Activated naive CD4-positive, alpha-beta T cell treated with anti-CD3 and anti-CD28 coated beads, Interleukin-2, amount 50 U/mL, for 16 hours (primary cell): ENCODE measurements at places on chromosomes 1 and 21.

- DNase-seq = no peak
Observed at GRCh38 chr1:213649373-213649772, 338.4 kb upstream of the PROX1 start.

GRCh38 chr1:116850436-116850835 lies 59.3 kb upstream of the PTGFRN start:
- DNase-seq = no peak

- no peak for DNase-seq
Observed at GRCh38 chr21:38968887-38969543, 163.3 kb downstream of the ETS2 start.

DNA sequence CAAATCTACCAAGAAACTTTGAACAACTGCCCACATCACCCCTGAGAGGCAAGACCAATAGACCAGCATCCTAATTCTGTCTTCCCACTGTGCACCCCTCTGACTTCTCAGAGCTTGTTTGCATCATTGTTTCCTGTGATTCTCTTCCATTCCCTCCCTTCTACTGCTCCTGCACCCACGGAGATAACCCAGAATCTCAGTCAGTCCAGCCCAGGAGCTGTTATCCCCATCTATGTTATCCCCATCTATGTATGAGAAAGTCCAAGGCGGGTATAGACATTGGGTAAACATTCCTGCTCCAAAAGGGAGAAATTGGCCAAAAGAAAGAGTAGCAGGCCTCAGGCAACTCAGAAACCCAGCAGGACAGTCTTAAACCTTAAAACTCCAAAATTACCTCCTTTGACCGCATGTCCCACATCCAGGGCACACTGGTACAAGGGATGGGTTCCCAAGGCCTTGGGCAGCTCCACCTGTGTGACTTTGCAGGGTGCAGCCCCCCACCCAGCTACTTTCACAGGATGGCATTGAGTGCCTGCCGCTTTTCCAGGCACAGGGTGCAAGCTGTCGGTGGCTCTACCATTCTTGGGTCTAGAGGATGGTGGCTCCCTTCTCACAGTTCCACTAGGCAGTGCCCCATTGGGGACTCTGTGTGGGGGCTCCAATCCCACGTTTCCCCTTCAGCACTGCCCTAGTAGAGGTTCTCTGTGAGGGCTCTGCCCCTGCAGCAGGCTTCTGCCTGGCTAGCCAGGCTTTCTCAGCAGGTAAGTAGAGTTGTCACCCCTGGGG lies 414.8 kb downstream of the NPHP4 start:
- DNase-seq = no peak

DNA sequence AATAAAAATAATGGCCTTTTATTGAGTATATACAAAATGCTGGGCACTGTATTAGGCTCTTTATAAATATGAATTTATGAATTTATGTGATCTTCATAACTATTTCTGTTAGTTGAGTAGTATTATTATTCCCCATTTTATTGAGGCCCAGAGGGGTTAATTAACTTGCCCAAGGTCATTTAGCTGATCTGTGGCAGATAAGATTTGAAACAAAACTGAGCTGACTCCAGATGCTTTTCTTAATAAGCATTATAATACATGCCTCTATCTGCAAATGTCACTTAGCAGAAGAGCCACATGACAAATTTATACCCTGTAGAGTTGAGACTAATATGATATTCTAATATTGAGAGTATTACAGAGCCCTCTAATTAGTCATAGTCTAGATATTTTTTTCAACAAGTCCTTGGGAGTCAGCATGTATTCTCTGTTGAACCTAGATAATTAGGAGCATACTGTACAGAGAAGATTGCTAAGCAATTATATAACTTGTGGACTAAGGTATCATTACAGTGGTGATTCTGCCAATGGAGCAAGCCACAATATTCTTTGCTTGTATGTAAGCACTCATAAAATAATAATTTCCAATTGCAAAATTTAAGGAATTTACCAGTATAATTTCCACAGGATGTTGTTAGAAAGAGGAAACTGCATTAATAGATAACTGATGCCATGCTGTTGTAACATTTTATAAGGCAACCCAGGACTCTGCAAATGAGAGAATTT lies 112.0 kb downstream of the LRRC40 start:
- DNase-seq = no peak

GRCh38 chr1:32818804-32819541 lies 1.5 kb downstream of the S100PBP start:
- no peak for DNase-seq

- DNase-seq = peak; percentile 94
Observed at GRCh38 chr1:7704214-7705047, 66.7 kb upstream of the VAMP3 start.

DNA sequence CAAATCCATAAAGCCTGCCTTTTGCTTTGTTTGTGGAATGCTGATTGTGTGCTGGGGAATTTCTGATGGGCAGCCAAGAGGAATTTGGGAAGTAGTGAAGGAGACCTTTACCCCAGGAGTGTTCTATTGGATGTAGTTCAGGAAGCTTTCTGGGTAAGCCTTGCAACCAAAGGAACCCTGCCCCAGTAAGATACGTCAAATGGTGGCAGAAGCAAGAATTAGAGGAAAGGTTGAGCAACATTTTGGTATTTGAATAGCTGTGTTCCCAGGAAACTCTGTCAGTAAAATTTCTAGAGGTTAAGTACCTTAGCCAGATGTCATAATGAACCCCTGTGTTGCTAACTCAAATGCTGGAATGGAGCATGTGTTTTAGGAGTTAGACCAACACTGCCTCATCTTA lies 6.4 kb downstream of the MGST3 start:
- no peak for DNase-seq

DNA sequence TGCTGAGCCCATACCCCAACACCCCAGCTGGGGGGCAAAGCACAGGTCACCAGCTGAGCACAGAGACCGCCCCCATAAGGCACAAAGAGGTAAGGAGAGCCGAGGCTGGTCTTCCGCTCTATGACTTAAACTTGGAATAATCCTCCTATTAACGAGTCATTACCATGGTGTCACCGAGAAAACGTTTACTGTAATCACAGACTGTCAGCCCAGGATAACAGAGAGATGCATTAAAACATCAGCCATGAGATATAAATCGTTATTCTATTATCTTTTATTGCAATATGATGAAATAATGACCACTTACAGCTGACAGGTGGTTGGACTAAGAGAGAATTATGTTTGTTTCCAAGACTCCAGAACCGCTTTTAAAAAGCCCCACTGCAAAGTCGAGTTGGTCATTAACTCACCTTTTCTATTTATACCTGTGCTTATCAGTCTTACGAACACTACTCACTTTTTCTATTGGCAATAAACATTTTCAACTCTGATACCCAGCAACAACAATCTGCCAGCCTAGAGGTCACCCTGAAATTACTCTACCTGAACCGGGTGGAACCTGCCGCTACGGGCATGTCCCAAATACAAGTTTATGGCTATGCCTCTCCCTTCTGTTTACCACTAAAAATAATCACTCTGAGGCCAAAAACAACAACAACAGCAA lies 21.5 kb downstream of the NPHP4 start:
- no peak for DNase-seq

DNA sequence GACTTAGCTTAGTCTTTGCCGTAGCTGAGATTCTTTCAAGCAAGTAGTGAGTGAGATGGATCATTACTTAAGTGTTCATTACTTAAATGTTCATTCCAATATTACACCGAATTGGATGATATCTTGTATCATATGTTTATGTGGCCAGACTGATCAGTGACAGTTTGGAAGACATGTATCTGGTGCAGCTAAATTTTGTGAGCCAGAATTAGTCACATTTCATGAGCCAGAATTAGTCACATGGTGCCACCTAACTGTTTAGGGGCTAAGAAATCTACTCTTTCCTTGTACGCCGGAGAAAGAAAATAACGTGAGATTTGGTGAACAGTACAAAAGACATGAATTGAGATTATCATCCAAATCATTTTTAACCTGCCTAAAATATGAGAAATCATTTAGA lies 355.6 kb downstream of the USP25 start:
- no peak for DNase-seq

- DNase-seq = no peak
Observed at GRCh38 chr1:3292051-3292722, 162.3 kb upstream of the ARHGEF16 start.

GRCh38 chr1:41866285-41866684 lies 52.4 kb downstream of the HIVEP3 start:
- no peak for DNase-seq

DNA sequence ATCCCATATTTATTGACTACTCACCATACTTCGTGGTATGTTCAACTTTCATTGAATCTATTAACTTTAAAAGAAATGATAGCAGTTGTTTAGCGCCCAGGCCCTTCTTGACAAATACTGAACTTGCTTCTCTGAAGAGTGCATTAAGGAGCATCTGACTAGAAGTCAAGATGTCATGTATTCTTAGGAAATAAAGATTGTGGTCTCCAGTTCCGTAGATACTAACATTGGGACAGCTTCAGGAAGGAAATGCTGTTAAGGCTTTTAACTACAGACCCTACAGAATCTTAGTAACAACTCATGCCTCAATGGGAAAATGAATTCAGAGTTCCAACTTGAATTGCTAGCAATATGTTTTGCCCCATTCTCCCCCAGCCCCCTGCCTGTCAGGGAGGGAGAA lies 14.8 kb downstream of the LYST start:
- DNase-seq = no peak

DNA sequence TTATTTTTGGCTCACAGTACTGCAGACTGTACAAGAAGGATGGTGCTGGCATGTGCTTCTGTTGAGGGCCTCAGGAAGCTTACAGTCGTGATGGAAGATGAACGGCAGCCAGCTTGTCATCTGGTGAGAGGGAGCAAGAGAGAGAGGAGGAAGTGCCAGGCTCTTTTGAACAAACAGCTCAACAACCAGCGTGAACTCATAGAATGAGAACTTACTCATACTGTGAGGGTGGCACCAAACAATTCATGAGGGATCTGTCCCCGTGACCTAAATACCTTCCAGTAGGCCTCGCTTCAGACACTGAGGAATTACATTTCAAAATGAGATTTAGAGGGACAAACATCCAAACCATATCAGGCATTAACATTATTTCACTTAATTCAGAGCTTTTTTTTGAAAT lies 84.7 kb downstream of the PKN2 start:
- DNase-seq = no peak

DNA sequence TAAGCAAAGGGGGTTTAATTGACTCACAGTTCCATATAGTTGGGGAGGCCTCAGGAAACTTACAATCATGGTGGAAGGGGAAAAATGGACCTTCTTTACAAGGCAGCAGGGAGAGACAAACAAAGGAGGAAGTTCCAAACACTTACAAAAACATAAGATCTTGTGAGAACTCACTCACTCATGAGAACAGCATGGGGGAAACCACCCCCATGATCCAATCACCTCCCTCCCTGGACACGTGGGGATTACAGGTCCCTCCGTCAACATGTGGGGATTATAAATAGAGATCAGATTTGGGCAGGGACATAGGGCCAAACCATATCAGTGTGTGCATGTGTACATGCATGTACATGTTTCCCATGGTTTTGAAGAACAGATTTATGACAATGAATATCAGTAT lies 5.5 kb upstream of the SMG7 start:
- no peak for DNase-seq

GRCh38 chr1:185972096-185972850 lies 238.1 kb downstream of the HMCN1 start:
- no peak for DNase-seq
